Suppressor macrophage (primary cell): ENCODE measurements at places on chromosomes 16 and 17.
A peak's percentile ranks its signal among the peaks of the same experiment; 100 is the strongest.

- DNase-seq: no peak
Observed at GRCh38 chr17:549177-550040, 165.2 kb downstream of the VPS53 start.

DNA sequence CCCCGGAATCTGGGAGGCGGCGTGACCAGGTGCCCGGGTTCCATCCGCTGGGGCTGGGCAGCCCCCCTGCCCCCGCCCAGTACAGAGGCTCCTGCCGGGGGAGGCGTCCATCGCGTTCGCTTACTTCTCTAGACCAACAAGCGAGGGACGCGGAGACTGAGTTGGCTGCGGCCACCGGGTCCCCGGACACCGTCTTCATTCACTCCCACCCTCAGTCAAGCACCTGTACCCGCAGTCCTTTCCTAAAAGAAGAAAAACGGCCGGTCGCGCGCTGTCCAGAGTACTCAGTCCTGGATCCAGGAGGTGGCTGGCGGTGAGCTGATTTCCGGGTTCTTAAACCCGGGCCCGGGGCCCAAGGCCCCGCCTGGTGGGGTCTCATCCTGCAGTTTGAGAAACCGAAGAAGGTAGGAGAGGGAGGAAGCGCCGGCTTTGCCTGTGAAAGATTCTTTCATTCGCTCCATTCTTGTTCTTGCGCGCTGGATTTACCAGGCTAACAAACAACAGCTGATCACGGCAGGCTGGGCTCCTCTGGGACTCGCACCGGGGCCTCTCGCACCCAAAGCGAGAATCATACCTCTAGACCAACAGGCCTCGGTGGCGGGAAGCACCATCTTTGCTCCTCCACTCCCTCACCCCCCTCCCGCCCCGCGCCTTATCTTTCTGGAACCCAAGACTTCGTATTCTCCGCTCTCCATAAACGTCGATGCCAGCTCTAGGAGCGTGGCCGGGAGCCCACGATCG, 17.4 kb upstream of the OR1F1 start:
- DNase-seq: no peak

DNA sequence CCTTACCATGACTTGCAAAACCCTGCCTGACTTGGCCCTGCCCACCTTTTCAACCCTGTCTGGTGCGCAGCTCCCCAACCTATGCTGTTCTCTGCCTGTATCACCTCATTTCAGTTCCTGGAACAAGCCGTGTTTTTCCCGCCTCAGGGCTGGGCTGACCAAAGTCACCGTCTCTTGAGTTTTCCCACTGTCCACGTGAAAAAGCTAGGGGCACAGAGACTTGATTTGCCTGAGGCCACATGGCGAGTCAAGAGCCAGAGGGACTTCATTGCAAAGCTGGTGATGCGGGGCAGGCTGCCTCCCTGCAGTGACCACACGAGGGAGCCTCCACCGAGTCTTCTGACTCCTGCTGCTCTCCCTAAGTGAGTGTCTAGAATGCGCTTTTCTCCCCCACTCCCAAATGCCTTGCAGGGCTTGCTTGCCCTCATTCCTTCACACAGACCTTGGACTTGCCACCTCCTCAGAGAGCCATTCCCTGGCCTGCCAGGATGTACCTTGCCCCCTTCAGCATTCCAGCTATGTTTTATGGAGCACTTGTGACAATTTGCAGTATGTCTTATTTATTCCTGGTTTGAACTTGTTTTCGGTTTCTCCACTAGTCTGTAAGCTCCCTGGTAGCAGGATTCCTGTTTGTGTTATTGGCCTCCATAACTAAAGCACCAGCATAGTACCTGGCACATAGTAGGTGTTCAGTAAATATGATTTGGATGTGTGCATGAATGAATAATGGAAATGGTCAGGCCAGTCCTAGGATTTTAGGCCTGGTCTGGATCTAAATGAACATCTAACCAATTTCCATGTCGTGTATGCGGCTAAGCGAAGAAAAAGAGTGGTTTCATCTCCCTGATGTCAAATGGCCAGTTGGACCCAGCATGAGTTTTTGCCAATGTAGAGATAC, 252.3 kb downstream of the SNX29 start:
- peak; percentile 11 for DNase-seq

GRCh38 chr16:50121721-50122445, 31.2 kb upstream of the TENT4B start:
- DNase-seq: no peak

DNA sequence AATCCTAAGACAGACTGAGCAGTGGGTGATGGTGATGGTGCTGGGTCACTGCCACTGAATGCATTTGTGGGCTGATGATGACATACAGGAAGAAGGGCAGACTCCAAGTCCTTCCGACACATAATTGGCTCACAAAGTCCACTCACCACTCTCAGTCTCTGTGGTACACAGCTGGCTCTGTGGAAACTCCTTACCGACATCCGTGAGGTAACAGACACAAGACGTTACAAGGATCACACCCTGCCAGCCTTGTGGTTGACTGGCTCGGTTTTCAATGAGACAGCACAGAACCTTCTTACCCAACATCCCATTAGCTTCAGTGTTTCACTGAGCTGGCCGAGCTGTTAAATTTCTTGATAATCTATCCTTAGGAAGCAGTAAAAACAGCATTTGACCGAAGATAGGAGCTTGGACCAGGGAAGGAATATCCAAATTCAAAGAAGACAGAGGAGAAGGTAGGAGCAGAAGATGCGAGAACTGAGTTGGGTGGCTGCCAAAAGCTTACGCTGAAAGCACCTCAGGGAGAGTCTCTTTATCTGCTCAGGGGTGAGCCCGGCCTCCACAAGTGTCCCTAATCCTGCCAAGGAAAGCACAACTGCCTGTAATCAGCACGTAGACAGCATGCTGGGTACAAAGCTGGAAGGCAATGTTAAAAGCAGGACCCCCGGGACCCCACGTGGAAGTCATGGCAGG, 5.5 kb upstream of the MXRA7 start:
- DNase-seq: peak; percentile 70

- peak; percentile 16 for DNase-seq
Observed at GRCh38 chr17:76659928-76660655, 16.5 kb upstream of the ST6GALNAC1 start.

- no peak for DNase-seq
Observed at GRCh38 chr17:70109497-70109896, 34.5 kb downstream of the KCNJ16 start.
